Activated CD4-positive, CD25-positive, alpha-beta regulatory T cell treated with anti-CD3 and anti-CD28 coated beads, Interleukin-2, amount 50 U/mL, for 24 hours (primary cell): ENCODE measurements at places on chromosomes 2 and 18.

DNA sequence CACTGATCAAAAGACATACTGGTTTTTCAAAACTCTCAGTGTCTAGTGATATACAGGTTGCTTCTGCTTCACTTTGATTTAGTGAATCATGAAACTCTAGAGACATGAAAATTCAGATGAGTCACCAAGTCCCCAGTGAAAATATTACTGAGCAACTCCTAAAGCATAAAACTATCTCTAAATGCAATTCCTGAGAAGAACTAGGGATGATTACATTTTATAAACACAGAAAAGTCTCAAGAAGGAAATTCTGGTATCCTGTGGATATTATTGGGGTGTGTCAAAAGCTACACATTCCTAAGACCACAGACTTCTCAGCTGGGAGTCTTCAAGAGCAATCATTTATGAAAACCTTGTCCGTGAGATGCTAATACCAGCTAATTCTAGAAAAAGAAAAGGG, 9.7 kb downstream of the LRRTM4 start:
- no peak for ATAC-seq

GRCh38 chr2:8204711-8205110, 477.1 kb upstream of the ID2 start:
- no peak for ATAC-seq

- no peak for ATAC-seq
These were observed 12.2 kb downstream of the CNDP2 start for GRCh38 chr18:74508366-74508765.

GRCh38 chr18:14924226-14924625, 176.3 kb downstream of the ANKRD30B start:
- ATAC-seq = no peak

- ATAC-seq = no peak
These were observed 1183.2 kb upstream of the ACVR2A start for GRCh38 chr2:146661473-146662096.

DNA sequence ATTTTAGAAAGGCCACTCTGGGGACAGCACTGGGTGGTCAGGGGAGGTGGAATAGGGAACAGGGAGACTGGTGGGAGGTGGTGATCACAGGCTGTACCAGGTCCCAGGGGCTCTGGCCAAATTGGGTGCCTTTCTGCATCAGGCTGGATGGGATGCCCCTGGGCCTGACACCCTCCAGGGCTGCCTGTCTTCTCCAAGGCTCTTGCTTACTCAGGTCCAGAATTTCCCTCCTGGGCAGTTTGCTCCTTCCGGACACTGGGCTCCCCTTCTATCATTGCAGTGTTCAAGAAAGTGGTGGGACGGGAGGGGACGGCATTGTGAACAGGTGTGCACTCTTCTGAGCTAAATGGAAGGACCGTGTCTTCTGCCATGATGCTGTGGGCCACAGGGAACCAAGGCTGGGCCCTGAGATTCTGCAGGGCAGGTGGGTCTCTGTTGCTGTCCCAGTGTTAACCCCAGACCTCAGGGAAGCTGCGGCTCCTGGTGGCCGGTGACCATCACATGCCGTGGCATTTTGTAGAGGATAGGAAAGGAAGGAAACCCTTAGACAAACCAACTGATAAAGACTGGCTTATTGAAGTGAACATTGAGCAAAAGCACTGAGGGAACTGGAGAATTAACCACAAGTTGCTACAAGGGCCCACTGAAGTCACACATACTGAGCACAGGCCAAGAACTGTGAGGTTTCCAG, 93.7 kb upstream of the HS6ST1 start:
- ATAC-seq = no peak

- ATAC-seq = no peak
These were observed 40.4 kb downstream of the SLC9A4 start for GRCh38 chr2:102513355-102513939.

GRCh38 chr2:46647766-46648742, 168.7 kb downstream of the TMEM247 start:
- ATAC-seq = no peak

DNA sequence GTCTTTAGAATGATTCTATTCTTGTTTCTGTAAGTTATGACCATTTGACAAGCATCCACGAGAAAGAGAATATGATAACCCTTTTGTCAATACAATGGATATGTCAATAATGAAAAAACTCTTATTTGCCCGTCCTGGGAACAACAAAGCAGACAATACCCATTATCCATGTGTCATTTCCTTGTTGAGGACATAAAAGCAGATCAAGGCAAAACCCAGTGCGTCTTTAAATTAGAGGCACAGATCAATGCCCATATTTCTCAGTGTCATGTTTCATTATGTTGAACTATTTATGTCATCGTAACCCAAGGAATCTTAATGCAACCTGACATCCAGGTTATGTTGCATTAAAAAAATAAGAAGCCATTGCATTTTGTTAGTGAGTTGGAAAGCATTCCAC, 365.0 kb upstream of the CELF4 start:
- no peak for ATAC-seq

GRCh38 chr2:176733698-176734430, 464.6 kb downstream of the MTX2 start:
- no peak for ATAC-seq
